ENCODE measurements at places on chromosomes 7 and 10.

GRCh38 chr10:130427216-130427722 is 291.1 kb downstream of the GLRX3 start:
- no peak for DNase-seq

- no peak for DNase-seq
Observed at GRCh38 chr10:620971-621370, 68.5 kb downstream of the DIP2C start.

GRCh38 chr10:60732807-60733516 is 45.3 kb upstream of the CDK1 start:
- no peak for DNase-seq

DNA sequence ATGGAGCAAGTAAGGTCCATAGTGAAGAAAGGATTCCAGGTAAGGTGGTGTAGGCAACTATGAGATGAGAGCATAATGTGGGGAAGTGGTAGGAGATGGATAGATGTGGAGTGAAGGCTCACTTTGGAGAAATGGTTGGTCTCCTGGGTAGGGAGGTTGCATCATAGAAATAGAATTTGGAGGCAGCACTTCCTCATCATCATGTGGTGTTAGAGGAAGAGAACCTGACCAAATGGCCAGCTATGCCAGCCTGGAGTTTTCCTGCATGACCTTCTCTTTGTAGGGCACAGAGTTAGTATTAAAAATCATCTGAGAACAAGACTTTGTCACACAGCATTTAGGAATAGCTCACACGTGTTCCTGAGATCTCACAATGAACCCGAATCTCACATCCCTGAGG is 126.7 kb upstream of the CXCL12 start:
- DNase-seq: no peak

DNA sequence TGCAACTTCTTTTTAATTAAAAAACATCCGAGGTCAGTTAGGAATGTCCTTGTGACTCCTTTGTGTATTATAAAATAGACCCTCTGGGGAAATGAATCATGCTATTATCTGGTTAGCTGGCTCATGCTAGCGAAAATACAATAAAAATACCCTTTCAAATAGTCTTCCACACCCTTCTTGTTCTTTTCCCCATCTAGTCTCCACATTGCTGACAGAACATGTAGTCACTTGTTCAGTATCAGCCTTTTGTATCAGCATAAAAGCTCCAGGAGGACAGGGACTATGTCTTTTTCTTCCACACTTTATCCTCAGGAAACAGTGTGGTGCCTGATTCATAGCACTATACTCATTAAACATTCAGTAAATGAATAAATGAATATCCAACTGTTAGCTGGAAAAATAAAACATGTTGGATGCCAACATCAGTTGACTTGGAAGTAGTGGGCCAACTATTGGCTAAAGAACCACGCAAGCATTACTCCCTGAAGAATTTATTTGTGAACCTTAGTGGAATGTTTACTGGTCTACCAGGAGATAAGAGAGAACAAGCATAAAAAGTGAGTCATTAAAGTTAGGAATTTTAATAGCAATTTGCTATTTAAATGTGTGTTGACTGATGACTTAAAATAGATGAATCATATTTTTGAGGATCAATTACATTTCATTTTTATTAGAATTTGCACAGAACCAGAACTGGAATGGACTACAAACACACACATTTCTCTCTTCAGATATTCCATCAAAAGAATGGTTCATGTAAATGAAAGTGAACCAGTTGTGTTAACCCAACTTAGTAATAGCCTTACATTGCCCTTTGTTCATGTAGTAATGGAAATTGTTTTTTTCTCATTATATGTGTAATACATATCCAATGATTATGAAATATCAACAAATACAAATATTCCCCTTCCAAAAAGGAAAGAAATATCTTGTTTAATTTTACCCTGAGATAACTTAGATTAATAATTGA is 129.6 kb downstream of the DKK1 start:
- no peak for DNase-seq

GRCh38 chr7:2112261-2113198 is 120.2 kb downstream of the MAD1L1 start:
- DNase-seq: no peak

- no peak for DNase-seq
Observed at GRCh38 chr7:12730523-12730922, 43.1 kb downstream of the ARL4A start.

- no peak for DNase-seq
Observed at GRCh38 chr7:136034132-136034531, 57.0 kb upstream of the MTPN start.

GRCh38 chr10:60456053-60456452 is 66.4 kb upstream of the ANK3 start:
- DNase-seq: no peak

DNA sequence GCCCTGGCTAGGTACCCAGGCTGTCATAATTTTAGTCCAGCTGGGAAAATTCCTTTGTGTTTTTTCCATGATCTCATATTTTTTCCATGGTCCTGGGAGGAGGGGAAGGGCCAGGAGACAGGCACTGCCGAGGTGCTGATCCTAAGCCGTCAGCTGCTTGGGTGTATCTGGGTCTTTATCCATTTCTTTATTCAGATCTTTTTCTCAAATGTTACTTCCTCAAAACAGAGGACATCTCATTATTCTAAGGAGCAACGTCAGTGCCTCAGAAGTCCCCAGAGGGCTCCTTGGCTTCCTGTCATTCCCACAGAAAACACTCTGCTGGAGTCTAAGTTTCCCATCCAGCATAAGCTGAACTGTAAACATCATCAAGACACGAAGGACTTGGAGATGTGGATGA is 2.8 kb upstream of the OR6V1 start:
- DNase-seq: no peak

DNA sequence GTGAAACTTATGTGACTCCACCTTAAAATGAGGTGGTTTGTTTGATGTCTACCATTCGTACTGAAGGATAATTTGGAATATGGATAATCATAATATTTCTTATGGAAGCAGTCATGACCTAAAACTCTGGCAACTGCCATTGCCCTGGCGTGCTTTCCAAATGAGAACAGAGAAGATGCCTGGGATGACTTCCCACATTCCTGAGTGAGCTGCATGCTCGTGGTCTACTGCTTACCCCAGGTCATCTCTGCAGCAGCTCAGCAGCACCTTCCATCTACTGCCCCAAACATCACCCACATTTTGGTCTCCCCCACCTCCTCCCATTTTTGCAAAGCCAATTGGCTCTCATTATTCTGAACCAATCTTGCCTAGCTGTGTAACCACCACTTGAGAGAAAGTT is 40.1 kb downstream of the LYZL1 start:
- no peak for DNase-seq

- DNase-seq: no peak
Observed at GRCh38 chr10:31816318-31816717, 112.3 kb downstream of the ARHGAP12 start.

DNA sequence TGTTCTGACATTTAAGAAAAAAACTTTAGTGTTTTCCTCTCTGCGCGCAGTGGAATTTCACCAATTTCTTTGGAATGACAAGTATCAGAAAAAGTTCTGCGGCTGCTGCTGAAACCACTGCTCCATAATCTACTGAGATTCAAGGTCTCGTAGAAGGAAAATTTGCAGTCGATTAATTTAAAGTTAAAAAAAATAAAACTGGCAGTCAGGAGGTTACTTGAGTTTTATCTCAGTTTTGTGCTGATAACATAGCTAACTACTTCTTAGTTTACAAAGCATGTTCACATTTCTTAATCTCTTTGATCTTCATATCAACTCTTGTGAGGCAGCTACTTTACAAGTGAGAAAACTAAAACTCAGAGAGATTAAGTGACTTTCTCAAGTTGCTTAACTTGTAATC is 18.2 kb upstream of the CALD1 start:
- DNase-seq: no peak

DNA sequence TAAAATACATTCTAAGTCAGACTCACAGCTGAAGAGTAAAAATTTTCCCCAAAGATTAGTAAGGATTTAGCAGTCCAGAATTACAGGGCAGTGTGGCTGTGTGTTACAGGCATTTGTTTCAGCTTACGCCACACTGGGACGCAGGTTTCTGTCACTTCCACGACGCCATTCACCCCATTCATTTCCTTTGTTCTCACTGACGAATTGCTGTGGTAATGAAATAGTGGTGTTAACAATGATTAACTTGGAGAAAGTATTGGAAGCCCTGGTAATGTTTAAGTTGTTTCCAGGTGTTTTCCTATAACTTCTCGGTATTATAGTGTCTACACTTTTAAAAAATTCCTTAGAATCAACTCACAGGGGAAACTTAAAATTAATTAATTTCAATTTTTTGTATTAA is 370.9 kb downstream of the SH2D4B start:
- DNase-seq: no peak

- DNase-seq: no peak
Observed at GRCh38 chr7:140350056-140350455, 48.3 kb downstream of the SLC37A3 start.

DNA sequence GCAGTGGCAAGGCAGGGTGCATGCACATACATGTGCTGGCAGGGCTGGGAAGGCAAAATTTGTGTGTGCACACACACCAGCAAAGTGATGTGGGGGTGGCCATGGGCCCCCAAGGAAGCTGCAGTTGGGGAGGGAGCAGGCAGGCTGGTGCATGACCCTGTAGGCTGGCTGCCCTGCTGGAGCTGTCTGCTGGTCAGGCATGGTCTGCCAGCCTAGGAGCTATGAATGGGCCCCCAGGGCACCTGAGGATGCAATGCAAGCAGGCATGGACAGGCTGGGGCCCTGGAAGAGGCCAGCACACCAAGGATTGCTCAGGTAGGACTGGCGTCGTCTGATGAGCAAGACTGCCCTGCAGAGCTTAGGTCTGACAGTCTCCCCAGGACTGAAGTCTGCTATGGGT is 18.2 kb upstream of the PPP1R3A start:
- no peak for DNase-seq

DNA sequence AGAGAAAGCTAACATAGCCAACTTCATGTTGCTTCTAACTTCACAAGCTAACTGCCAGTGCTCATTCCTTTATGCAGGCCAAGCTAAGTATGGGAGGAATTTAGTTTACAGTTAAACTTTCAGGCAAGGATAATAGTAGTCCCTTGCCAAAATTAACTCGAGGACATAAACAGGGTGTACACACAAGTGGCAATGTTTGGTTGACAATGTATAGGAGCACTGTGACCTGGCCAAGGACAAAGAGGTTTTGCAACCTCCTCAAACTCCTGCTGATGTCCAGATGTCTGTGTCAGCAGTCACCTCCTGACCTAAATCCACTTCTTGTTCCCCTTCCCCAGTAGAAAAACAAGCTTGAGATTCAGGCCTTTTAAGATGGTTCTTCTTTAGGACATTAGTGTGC is 494.6 kb upstream of the KLF6 start:
- DNase-seq: no peak

- DNase-seq: no peak
Observed at GRCh38 chr7:22082553-22082885, 136.8 kb upstream of the CDCA7L start.

DNA sequence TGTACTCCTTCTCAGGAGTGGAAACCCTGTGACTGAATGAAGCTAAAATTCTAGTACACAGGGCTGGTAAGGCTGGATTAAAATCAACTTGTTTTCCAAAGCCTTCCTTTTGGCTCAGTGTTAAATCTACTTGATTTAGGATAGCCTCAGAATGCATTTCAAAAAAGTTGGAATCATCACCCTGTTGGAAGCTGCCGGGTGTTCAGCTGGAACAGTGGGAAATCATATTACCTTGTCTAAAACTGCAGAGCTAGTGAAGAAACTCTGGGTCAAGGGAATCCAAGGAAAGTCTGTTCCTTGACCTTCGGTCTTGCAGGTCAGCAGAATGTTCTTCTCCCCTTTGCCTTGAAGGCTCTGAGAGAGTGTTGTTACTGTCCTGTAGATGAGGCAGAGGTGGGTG is 252.1 kb upstream of the INHBA start:
- DNase-seq: no peak

GRCh38 chr10:17838080-17838648 is 29.0 kb downstream of the MRC1 start:
- no peak for DNase-seq

- no peak for DNase-seq
Observed at GRCh38 chr10:19911886-19912285, 95.7 kb downstream of the PLXDC2 start.

DNA sequence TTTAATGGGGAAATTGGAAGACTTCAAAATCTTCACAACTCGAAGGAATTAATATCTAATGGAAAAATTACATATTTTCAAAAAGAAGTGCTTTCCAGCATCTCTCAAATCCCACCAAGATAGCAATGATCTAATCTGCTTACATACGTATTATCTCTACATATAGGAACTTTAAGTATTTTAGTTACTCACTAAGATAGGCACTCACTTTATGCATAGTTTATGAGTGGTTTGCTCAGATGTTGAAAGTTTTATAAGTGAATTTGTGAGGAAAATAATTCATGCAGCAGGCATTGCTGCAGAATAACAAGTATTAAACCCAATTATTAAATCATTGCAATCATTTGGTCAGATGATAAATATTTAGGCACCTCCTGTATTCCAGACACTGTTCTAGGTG is 2.3 kb upstream of the CYTH3 start:
- no peak for DNase-seq

DNA sequence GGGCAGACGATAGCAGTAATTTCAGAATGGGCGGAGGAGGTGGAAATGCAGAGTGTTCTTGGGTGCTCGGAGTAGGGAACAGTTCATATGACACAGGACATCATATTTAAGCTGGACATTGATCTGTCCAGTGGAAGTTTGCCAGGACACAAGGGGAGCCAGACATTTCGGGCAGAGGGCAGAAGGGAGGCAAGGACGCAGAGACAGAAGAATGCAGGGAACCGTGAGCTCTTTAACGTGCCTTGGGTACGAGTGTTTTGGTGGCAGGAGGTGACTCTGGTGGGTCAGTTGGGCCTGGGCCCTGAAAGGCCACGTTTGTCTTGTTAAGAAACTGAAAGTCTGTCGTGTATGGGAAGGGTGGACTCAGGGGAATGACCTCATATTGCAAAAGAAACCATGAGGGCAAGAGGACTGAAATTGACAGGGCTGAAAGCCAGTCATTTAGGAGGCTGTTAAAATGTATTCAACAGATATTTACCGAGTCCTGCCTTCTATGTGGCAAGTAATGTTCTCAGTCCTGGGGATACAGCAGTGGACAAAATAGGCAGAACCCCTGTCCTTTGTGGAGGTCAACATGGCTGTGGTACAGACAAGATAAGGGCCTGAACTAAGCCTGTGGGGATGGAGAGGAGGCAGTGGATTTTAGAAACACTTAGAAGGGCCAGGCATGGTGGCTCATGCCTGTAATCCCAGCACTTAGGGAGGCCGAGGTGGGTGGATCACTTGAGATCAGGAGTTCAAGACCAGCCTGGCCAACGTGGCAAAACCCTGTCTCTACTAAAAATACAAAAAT is 2.2 kb downstream of the OPTN start:
- DNase-seq: no peak

DNA sequence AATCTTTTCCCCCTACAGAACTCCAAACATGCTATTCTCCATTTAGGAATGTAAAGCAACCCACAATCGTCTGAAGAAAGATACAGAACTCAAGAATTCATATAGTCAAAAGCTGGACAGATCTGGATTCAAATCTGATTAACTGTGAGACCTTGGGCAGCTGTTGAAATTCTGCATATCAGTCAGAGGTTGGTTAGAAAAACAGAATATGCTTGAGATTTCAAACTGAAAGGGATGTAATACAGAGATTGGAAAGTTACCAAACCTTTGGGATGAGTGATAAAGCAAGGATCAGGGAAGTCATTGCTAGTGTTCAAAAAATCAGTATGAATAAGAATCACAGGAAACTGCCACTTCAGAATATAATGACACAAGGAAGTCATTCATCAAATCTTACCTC is 406.6 kb downstream of the HTR7 start:
- no peak for DNase-seq

Measured in bone marrow (tissue), 2 donors.